ENCODE measurements at places on chromosomes 7 and 10. TPM values are rescaled to one million over a fixed set of nuclear protein-coding genes. Genes with fewer than 3 reads are reported as not detected.

GNGT1 gene
- not detected for total RNA-seq

NXPH1 gene
- not detected for total RNA-seq

ITGB8 gene
- 13.9 TPM for total RNA-seq

SLC18A3 gene
- total RNA-seq = not detected

RPP30 gene
- total RNA-seq = 57.8 TPM

SUGCT gene
- total RNA-seq = 1.7 TPM

PDZD7 gene
- 2.8 TPM for total RNA-seq

SEMA3A gene
- total RNA-seq = 16.9 TPM

GIMAP2 gene
- not detected for total RNA-seq

SLIT1 gene
- not detected for total RNA-seq

MEOX2 gene
- not detected for total RNA-seq

CALHM1 gene
- not detected for total RNA-seq

ZNF511 gene
- total RNA-seq = 78.4 TPM

CYP2C19 gene
- not detected for total RNA-seq

LRRC4 gene
- total RNA-seq = not detected

AKR1C8 gene
- not detected for total RNA-seq

C7orf33 gene
- not detected for total RNA-seq

ADAMTS14 gene
- 1.4 TPM for total RNA-seq

C10orf53 gene
- not detected for total RNA-seq

DEPP1 gene
- total RNA-seq = 8.0 TPM

CDC14C gene
- not detected for total RNA-seq

SH2D4B gene
- total RNA-seq = not detected

IRF5 gene
- total RNA-seq = 15.3 TPM

PTF1A gene
- total RNA-seq = not detected

TFR2 gene
- not detected for total RNA-seq

KNDC1 gene
- not detected for total RNA-seq

PALD1 gene
- total RNA-seq = 0.80 TPM

FAM13C gene
- 0.63 TPM for total RNA-seq

SLC29A3 gene
- total RNA-seq = 3.9 TPM

SDK1 gene
- total RNA-seq = 4.8 TPM

PNLIP gene
- not detected for total RNA-seq

CCAR1 gene
- total RNA-seq = 64.9 TPM

OR9A4 gene
- total RNA-seq = not detected

VPS37D gene
- 7.7 TPM for total RNA-seq

HYAL4 gene
- 0.98 TPM for total RNA-seq

FAM241B gene
- 37.5 TPM for total RNA-seq

FAM25G gene
- not detected for total RNA-seq

NODAL gene
- not detected for total RNA-seq
